Left forelimb (tissue), 1 donor: ENCODE measurements at places on chromosomes 5 and 9.
A peak's percentile ranks its signal among the peaks of the same experiment; 100 is the strongest.

DNA sequence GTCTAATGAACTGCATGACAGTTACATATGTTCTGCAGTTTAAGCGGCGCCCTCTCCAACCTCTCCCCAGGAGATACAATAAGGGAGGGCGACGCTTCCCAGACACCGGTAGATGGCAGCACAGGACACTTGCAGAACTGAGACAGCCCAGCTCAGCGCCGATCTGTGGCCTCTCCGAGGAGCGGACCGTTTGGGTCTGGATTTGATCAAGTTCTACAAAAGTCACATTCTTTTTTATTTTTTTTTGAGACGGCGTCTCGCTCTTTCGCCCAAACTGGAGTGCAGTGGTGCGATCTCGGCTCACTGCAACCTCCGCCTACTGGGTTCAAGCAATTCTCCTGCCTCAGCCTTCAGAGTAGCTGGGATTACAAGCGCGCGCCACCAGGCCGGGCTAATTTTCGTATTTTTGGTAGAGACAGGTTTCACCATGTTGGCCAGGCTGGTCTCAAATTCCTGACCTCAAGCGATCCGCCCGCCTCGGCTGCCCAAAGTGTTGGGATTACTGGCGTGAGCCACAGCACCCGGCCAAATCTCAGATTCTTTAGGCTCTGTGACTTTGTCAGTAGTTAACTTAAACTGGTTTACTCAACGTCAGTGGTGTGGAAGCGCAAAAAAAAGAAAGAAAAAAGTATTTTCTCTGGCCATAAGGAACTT lies 1.4 kb upstream of the ATOSB start:
- DNase-seq, result peak; percentile 85

- DNase-seq, result no peak
Measured at GRCh38 chr5:142287096-142287972, 37.5 kb downstream of the SPRY4 start.

DNA sequence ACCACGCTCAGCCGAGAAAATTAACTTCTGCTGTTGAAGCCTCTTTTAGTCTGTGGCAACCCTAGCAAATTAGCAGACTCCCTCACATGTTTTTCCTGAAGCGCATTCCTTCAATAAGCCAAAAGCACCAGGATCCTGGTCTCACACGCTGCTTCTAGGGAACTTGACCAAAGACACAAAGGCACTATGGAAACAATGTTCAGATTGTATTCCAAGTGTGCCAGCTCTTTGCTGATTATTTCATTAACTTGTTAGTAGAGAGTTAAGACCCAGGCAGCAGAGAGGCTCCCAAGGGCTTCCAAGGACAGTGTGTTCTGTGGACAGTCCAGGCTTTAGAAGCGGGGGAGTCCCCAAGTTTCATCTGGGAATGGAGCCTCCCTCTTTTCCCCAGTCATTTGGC lies 94.4 kb upstream of the BASP1 start:
- DNase-seq, result no peak

GRCh38 chr5:95858661-95859595 lies 36.4 kb upstream of the GLRX start:
- DNase-seq, result peak; percentile 95

GRCh38 chr5:113106821-113107220 lies 130.2 kb downstream of the DCP2 start:
- no peak for DNase-seq

DNA sequence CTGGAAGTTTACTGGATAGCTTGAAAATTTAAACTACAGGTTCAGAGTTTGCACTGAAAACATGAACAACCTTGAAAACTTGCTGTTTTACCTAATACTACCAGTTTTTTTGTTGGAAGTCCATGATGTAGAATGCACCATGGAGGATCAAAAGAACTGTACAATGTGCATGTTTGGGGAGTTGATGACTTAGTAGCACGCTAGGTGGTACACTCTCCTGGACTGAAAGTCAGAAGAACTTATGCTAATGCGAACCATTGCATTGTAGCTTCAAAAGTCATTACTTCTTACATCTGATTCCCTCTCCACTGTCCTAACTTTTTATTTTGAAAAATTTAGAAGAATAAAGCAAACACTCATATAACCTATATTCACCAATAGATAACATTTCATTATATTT lies 211.0 kb downstream of the OSTF1 start:
- DNase-seq, result no peak

DNA sequence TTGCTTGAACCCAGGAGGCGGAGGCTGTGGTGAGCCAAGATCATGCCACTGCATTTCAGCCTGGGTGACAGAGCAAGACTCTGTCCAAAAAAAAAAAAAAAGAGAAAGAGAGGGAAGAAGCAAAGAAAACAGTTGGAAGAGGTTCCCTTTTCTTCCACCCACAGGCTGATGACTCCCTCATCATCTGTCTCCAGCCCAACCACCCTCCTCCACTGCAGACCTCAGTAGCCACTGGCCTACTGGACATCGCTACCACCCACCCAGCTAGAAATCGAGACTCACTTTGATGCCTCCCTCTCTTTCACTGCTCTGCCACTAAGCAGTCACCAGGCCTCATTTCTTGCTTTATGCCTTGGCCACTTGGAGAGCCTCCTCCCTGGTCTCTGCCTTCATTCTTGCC lies 71.2 kb downstream of the NIPSNAP3B start:
- no peak for DNase-seq

GRCh38 chr9:126672634-126673284 lies 59.0 kb downstream of the LMX1B start:
- no peak for DNase-seq

DNA sequence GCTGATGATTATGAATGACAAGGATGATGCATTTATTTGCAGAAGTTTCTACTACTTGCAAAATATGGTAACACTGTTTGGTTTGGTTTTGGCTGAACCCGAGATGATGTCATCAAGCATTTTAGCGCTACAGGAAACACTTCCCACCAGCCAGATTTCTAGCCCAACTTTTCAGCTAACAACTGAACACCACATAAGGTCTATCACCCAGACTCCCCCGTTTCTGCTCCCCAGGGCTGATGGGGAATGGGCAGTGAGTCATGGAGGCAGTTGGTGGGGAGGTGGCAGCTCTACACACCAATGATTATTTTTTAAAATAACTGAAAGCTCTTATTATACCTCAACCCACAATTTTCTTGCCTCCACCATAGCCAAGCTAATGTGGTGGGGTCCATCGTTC lies 302.9 kb downstream of the CEMIP2 start:
- no peak for DNase-seq

DNA sequence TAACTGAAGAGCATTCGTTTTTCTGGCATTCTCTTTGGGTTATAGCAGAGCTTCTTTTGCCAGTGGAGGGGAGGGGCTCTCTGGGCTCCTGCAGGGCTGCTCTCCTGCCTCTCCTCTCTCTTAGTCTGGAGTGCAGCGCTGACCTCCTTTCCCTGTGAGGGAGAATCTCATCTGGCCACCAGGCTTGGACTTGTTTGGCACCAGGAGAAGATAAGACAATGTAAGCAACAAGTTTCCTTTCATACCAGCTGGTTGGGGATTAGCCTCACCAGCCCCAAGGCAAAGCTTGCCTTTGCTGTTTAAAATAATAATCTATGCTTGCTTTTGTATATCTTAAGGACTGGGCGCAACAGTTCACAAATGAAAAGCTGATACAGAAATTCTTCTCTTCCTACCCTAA lies 196.4 kb downstream of the TLE4 start:
- no peak for DNase-seq

DNA sequence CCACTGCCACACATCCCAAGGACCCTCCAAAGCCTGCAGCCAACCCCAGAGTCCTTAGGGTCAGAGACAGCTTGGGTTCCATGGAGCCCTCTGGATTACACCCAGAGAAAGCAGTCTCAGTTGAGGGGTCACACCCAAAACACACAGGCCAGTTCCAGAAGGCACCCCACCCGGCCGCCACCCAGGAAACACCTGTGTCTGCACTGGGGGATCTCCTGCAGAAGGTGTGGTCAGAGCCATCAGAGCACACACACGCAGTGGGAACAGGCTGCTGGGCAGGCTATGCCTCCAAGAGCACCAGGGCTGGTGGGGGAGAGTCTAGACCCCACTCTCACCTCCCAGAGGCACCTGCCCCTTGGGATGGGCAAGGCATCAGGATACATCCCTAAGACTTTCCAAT lies 27.3 kb downstream of the NIPAL4 start:
- no peak for DNase-seq

DNA sequence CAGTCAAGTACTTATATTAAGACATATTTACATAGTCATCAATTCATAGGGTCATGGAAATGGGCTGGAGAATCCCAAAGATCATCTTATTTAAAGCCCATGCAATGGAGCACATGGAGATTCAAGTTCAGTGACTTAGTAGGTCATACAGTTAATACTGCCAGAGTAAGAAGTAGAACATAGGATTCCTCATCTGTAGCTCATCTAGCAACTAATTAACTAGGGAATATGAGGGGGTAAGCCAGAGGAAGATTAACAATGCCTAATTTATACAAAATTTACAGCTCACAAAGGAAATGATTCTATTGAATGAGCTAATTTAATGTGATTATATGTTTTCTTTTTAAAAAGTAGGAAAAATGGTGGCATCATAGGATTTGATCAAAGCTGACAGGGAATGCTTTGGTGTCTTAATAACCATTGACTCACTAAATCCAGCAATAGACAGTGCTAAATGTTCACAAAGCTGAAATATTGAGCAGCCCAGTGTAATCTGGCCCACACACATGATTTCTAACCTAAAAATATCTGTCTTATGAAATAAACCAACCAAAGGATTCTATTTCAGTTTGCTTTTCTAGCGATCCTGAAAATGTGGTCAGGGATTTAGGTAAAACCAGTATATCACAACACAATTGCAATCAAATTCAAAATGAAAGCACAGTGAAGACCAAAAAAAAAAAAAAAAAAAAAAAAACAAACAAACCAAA lies 53.3 kb downstream of the PRDM6 start:
- no peak for DNase-seq

DNA sequence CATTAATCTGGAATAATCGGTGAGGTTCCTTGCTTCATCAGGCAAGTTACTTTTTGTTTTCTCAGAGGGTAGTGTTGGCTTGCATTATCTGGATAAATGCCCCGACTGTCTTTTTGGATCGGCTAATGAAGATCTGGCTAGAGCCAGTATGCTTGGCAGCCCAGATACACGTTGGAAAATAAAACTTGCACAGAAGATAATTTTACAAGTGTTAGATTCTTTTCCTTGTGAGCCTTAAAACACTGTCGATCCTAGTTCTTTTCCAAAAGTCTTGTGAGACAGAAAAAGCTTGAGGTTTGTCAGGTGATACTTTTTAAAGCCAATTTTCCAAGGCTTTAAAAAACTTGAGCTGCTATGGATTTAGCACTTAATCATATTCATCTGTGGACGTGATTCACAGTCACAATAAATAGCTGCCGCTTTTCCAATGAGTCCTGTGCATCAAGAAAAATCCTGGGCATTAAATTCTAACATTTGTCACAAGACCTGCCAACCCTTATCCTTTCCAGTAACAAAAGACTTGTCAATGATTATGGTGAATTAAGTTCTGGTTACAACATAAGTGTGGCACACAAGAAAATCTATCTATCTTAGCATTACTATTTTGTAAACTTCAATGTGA lies 68.5 kb downstream of the PRLR start:
- no peak for DNase-seq

DNA sequence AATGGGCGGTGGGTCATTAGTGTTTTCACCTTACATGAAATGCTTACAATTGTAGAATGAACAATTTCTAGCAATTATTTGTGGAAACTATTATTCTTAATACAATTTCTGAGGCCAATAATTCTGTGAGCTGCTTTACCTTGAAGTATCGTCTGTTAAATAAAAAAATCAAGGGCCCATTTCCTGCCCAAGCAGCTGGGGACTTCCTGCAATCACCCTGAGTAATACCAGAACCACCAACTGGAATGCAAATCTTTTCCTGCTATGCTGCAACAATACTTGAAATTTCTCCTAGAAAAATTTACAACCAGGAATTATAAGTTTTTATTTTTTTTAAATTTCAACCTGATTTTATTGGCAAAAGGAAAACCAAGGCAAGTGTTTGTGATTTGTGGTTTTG lies 52.6 kb downstream of the ADAMTS16 start:
- DNase-seq, result no peak

- no peak for DNase-seq
Measured at GRCh38 chr5:180423133-180423532, 70.0 kb upstream of the GFPT2 start.

DNA sequence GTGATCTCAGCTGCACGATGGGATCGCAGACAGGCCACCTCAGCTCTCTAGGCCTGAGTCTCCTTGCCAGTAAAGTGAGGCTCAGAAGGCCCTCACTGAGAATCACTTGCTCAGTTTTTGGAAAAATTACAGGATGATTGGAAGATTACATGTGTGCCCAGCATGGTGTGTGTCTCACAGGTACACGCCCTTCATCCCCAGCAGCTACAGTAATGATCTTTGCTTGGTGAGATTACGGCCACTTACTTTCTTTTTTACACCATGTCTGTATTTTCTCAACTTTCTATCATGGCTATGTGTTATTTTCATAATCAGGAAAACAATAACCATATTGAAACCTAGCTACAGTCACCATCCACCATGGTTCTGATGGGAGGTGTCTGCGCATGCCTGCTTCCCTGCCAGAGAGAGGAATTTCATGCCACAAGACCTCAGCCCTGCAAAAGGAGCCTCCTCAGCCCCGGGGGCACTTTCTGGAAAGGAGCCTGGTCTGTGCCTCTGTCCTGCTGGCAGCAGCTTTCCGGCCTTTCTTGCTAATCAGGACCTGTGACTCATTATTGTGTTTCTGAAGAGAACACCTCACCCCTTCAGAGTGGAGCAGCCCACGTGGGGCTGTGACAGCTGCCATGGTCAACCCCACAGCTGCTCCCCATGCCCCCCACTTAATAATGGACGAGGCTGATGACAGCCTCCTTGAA lies 64.2 kb upstream of the OLFM1 start:
- DNase-seq, result no peak

DNA sequence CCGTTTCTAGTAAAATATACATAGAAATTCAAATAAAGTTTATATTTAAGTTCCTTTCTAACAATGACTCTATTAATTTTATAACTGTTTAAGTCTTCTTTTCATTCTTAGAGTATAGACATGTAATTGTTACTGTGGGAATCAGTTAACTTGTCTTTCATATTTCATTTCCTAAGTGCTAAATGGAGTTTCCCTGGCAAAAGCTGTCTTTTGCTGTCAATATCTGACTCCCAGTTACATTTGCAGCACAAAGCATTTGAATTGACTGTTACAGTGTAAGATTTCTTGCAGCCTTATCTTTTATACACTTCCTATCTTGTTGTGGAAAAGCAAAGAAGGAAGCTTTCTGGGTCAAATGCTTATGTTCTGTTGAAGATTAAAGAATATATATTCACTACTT lies 1026.3 kb downstream of the CDH9 start:
- DNase-seq, result no peak

DNA sequence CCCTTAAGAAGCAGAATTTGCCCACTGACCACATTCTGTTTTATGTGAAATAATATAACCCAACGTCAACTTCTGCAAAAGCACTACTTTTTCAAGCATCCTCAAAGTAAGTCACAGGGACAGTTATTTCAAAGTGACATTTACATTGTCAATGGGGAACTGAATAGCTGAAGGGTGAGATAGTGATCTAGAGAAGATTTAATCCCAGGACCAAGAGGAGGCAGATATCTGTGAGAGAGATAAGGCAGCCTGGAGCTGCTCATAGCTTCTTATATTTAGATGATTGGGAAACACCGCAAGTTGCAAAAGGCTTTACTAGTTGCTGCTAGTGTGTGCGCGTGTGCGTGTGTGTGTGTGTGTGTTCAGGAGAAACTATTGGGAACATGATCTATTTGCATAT lies 210.4 kb upstream of the RFX3 start:
- DNase-seq, result no peak
